CD14-positive monocyte (primary cell): ENCODE measurements at places on chromosomes 12 and 14. TPM values are rescaled to one million over a fixed set of nuclear protein-coding genes. Genes with fewer than 3 reads are reported as not detected.

The KRT77 gene
- polyA plus RNA-seq = not detected in 2 replicates

The KCNMB4 gene
- polyA plus RNA-seq = 0.41 TPM

The SALL2 gene
- not detected for polyA plus RNA-seq

The STAB2 gene
- not detected for polyA plus RNA-seq

The CPM gene
- polyA plus RNA-seq = 26.2 TPM

The DTX1 gene
- polyA plus RNA-seq = 0.04 TPM

The ZC2HC1C gene
- not detected in 2 replicates for polyA plus RNA-seq

The NYNRIN gene
- polyA plus RNA-seq = 0.40 TPM

The M6PR gene
- polyA plus RNA-seq = 268 TPM

The PYGL gene
- 184 TPM for polyA plus RNA-seq

The MYBPC1 gene
- polyA plus RNA-seq = not detected

The SLC25A47 gene
- not detected in 2 replicates for polyA plus RNA-seq

The SLC39A2 gene
- not detected for polyA plus RNA-seq

The PLA2G1B gene
- not detected for polyA plus RNA-seq

The IGF1 gene
- not detected for polyA plus RNA-seq

The KIF5A gene
- not detected for polyA plus RNA-seq

The IFI27L2 gene
- polyA plus RNA-seq = 55.4 and 106 TPM in 2 replicates
